ENCODE measurements at places on chromosomes 7 and 10.

- no peak for DNase-seq
Measured at GRCh38 chr10:61877887-61878739, 23.4 kb upstream of the ARID5B start.

DNA sequence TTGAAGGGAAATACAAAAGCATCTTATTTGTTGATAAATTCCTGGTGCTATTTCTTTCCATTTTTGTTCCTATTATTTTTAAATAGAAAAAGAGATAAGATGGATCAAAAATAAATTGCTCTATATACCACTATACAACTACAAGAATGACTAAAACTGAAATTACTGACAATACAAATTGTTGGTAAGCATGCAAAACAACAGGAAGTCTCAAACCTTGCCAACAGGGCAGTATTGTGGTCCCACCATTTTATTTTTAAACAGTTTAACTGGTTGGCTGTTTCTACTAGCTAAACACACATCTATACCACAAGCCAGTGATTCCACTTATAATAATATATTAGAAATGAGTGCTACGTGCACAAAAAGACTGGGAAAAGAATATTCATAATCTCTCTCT is 213.0 kb downstream of the JAZF1 start:
- no peak for DNase-seq

GRCh38 chr7:125845686-125846085 is 916.1 kb upstream of the POT1 start:
- DNase-seq, result no peak

DNA sequence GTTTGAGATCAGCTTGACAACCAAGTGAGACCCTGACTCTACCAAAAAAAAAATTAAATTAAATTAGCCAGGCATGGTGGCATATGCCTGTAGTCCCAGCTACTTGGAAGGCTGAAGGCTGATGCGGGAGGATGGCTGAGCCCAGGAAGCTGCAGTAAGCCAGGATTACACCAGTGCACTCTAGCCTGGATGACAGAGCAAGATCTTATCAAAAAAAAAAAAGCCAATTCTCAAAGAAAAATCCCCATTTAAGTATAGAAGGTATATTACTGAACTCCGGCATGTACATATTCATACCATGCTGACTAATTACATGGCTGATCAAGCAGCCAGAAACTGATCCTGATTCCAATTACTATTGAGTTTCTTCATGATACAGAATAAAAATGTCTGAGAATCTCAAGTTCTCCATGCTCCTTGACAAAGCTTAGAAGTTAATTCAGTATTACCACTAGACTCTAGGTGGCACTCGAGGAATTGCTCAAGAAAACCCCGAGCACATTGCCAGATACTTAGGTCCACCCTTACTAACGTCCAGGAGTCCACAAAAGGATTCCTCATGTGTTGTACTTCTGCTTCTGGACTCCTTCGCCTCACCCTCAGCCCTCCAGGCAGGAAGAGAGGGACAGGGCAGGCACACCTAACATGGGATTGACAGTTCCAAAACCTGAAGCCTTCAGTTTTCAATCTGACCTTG is 148.9 kb downstream of the PARD3 start:
- peak; percentile 91 for DNase-seq

- no peak for DNase-seq
Measured at GRCh38 chr10:101595591-101596433, 7.7 kb downstream of the DPCD start.

- DNase-seq, result no peak
Measured at GRCh38 chr7:12730523-12730922, 43.1 kb downstream of the ARL4A start.

DNA sequence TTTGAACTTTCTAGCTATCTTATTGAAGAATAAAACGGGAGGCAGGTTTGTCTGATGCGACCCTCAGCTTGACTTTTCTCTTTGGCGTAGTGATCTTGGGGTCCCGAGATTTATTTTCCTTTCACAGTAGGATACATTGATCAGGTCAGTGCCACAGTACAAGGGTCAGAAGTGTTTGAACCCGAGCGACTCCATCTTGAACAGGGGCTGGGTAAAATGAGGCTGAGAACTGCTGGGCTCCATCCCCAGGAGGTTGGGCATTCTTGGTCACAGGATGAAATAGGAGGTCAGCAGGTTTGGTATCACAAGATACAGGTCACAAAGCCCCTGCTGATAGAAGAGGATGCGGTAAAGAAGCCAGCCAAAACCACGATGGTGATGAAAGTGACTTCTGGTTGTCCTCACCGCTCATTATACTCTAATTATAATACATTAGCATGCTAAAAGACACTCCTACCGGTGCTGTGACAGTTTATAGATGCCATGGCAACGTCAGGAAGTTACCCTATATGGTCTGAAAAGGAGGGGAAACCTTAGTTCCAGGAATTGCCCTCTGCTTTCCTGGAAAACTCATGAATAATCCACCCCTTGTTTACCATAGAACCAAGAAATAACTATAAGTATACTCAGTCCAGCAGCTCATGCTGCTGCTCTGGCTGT is 3.0 kb upstream of the TECPR1 start:
- no peak for DNase-seq

GRCh38 chr10:34187201-34187600 is 627.9 kb downstream of the PARD3 start:
- DNase-seq, result peak; percentile 33

GRCh38 chr10:113316506-113316905 is 236.3 kb upstream of the HABP2 start:
- DNase-seq, result no peak

GRCh38 chr7:3732395-3733005 is 431.4 kb downstream of the SDK1 start:
- DNase-seq, result no peak

DNA sequence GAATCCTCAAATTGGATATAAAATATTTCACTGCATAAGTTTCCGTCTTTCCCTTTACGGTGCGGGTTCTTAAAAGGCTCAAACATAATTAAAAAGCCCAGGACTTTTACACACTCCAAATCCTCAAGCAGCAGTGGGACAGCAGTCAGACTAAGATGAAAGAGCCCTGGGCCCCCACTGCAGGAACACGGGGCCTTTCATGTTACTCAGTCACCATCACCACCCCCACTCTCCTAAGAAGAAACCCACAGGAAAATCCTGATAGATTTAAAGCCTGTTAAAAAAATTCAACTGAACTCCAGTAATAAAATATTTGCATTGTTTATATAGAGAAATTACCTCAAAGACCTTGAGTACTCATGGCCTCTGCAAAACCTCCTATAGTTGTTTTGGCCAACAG is 74.0 kb upstream of the TRIL start:
- DNase-seq, result no peak

- DNase-seq, result no peak
Measured at GRCh38 chr7:157610671-157611295, 274.0 kb downstream of the DNAJB6 start.

DNA sequence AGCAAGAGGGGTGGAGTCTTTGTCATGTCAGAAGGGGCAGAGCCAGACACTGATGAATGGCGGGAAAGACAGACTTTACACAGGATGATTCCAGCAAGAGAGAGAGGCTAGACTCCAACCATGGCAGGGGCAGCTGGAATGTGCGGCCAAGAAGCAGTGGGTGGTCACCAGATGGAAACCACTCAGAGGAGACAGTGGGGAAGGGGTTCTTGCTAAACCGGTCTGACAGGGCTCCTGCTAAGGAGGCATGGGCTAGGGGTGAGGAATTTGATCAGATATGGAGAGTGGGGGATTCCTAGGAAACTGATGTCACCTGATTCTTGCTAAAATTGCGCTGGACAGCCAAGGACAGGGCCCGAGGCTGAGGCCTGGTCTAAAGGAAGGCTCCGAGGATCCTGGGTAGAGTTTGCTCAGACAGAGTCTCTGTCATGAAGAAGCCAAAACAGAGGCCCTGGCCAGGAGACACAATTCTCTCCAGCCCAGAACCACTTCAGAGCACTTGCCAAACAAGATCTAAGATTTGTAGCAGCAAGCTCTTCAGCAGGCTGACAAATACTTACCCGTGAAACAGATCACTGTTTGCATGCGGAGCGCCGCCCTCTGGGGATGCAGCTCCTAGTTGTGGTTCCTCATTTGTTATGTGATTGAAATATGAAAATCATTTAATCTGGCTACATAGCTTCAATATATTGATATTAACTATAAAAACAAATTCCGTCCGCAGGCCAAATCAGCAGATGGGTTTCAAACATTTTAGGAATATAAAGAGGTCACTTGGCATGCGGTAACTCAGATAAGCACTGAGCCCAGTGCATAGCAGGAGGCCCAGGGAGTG is 377.0 kb downstream of the TCERG1L start:
- no peak for DNase-seq

DNA sequence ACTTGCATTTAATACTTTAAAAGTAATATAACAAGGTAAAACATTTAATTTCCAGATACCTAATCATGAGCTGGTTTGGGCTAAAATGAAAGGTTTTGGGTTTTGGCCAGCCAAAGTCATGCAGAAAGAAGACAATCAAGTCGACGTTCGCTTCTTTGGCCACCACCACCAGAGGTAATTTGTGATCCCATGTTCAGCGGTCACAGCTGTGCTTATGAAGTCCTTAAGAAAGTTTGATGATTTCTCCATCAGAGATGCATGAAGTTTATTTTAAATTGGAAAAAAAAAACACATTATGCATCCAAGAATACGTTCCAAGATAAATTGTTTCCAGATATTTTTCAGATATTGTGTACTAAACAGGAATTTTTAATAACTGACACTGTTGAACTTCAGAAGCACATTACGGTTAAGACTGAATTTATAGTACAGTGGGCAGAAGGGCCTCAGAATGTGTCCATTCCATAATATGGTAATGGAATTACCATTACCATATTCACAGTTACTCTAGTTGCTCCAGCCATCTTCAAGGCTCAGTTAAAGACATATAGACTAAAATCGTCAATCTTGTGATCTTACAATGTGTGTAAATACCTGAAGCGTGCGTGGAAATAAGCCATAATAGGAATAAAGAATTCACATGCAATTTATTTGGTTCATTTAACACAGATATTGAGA is 106.8 kb downstream of the ZMYND11 start:
- no peak for DNase-seq

DNA sequence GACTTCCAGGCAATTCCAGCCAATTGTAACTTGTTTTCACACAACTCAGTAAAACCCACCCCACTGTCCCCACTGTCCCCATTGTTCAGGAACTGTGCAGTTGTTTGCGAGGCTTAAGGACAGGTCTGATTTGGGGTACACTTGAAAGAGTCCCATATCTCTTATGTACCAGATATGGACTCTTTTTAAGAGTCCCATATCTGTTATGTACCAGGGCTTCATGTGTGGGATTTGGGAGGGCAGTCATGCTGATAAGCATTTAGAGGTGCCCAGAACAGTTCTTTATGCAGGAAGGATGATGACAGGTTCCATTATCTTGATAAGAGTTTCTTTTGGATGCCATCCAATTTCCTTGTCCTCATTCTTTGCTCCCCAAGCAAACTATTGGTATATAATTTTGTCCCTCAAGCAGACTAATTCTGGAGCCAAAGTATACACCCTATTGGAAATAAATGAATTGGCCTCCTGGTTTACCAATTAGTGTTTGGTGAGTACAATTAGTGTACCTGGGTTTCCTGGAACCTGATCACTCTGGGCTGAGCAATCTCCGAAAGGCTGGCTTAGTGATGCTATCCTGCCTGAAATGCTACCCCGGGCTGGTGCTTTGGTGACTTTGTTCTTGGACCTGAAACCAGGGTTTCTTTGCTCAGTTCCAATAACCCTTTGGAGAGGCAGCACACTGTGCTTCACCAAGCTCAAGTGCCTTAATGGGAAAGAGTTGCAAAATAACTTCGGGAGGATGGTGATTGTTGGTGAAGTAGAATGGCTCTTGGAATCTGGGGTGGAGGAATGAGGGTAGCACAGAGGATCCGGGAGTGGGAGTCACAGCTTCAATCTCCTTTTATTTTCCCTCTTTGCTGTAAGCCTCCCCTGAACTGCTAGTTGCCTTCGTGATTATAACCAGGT is 6.2 kb upstream of the DMBT1 start:
- no peak for DNase-seq

DNA sequence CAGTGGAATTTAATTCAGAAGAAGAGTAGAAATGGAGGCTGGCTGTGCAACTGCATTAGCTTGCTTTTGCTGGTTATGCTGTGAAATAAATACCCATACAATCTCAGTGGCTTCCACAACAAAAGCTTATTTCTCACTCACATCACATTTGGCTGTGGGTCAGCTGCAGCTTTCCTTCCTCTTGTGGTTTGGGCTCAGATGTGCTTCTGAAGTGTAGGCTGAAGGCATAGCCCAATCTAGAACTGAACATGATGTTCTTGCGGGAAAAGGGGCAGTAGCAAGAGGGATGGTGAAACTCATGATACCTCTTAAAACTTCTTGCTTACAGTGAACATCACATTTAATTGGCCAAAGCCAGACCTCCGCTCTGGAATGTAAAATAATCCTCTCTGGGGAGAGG is 119.9 kb downstream of the HECW1 start:
- DNase-seq, result no peak

- no peak for DNase-seq
Measured at GRCh38 chr10:62384057-62384446, 9.9 kb downstream of the ZNF365 start.

DNA sequence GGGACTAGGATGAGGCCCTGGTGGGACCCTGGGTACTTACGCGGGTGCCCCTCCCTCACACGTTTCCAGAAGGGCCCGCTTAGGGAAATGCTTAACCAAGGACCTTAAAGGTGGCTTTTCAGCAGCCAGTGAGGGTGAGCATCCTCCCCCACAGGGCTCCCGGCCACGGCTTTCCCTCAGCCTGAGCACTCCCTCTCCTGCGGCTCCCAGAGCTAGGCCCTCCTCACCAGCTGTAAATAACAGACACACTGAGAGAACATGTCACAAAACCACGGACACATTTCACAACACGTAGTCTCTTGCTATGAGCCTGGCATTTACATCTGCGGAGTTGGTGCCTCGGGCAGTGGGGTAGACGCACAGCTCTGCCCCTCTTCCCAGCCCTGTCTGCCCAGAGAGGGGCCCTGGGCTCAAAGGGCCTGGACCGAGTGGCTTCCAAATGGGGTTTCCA is 25.2 kb downstream of the GRID1 start:
- no peak for DNase-seq

All from fibroblast of the conjunctiva (primary cell).